Forelimb muscle (tissue), 1 donor: ENCODE measurements at places on chromosomes 5 and 9. TPM values are rescaled to one million over a fixed set of nuclear protein-coding genes. Genes with fewer than 3 reads are reported as not detected.
A peak's percentile ranks its signal among the peaks of the same experiment; 100 is the strongest.

- DNase-seq = no peak
Measured at GRCh38 chr5:142358121-142358520, 33.3 kb upstream of the SPRY4 start.

DNA sequence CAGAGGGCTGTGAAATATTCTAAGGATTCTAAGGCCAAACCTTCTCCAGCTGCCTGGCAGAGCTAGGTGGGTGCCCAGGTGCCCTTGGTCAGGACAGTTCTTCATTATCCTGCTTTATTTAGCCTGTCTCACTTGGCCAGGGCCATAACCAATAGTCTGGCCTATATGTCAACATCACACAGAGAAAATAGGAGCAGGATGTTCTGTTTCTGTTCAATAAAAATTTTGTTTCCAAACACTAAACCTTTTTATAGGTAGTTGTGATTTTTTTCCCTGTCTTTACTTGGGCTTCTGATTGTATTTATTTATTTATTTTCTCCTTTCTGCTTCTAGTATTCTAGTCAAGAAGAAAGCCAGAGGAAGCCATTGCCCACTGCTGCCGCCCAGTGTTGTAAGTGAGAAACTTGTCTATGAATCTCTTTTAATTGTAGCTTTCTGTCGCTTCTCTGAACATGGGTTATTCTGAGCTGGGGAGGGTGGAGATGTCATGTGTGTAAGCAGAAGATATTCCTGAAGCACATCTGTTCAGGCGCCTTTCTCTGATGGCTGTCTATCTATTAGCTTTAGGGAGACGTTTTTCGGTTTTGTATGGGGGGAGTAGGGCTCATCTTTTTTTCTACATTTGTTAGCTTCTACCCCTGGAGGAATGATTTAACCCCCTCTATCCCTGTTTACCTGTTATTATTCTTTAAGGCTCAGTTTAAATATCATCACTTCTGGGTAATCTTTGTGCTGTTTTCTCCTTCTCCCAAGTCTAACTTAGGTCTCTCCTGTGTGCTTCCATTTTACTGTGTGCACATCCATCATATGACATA, 97.1 kb downstream of the UNC13B start:
- DNase-seq = peak; percentile 32

DNA sequence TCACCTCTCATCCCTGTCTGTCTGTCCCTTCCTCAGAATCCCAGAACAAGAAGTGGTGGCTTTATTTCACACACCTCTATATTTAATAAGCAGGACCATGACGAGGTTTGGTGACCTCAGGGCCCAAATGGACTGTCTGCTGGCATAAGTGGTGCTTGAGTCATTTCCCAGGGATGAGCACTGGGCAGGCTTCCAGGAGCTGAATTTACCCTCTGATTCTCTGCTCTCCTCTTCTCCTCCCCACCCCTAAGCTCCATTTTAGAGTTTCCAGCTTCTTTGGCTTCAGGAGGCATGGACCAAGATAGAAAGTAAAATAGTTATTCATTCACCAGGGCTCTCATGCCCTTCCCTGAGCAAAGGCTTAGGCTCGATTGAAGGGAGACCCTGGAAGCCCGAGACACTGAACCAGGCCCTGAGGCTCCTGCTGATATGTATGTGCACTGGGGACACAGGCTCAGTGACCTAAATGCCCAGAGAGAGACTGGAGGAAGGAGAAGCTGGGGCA, 69.1 kb downstream of the PPARGC1B start:
- no peak for DNase-seq

GRCh38 chr5:5293029-5293428, 129.4 kb upstream of the ICE1 start:
- no peak for DNase-seq

DNA sequence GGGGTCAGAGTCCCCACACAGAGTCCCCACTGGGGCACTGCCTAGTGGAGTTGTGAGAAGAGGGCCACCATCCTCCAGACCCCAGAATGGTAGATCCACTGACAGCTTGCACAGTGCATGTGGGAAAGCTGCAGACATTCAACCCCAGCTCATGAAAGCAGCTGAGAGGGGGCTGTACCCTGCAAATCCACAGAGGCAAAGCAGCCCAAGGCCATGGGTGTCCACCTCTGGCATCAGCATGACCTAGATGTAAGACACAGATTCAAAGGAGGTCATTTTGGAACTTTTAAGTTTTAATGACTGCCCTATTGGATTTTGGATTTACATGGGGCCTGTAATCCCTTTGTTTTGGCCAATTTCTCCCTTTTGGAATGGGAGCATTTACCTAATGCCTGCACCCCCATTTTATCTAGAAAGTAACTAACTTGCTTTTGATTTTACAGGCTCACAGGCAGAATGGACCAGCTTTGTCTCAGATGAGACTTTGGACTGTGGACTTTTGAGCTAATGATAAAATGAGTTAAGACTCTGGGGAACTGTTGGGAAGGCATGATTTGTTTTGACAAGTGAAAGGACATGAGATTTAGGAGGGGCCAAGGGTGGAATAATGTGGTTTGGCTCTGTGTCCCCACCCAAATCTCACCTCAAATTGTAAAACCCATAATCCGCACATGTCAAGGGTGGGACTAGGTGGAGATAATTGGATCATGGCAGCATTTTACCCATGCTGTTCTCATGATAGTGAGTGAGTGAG, 56.3 kb upstream of the ITGA1 start:
- DNase-seq = no peak

DNA sequence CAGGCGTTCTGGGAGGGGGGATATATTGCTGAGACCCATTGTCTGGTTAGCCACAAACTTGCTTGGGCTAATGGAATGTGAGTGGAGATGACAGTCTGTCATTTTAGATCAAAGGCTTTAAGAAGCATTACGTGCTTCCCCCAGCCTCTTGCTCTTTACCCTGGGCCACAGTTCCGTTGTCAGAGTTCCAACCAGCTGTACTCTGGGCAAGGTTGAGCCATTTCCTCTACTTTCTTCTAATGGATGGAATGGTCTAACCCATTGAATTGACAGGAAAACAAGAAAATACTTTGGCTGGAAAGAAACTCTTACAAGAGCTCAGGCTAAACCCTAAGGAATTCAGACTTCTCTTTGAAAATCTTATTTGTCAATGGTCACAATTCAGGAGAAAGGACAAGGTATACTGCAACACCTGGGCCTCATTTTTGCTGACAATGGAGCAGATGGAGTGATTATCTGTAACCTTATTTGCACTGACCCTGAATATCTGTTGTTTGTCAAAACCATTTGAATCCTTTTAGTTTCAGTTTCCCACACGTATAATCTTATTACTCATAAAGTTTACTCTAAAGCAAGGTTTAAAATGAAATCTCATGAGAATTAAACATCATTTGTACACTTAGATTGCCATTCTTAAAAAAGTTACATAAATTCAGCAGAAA, 231.4 kb downstream of the PDE4D start:
- no peak for DNase-seq

- DNase-seq = no peak
Measured at GRCh38 chr9:118686959-118687358, 682.3 kb downstream of the BRINP1 start.

The TLR4 gene
- 5.0 TPM for polyA plus RNA-seq

The SH3TC2 gene
- 1.3 TPM for polyA plus RNA-seq

The MARCHF3 gene
- polyA plus RNA-seq = 7.8 TPM

- DNase-seq = no peak
Measured at GRCh38 chr5:74665273-74665672, 19.8 kb upstream of the HEXB start.

DNA sequence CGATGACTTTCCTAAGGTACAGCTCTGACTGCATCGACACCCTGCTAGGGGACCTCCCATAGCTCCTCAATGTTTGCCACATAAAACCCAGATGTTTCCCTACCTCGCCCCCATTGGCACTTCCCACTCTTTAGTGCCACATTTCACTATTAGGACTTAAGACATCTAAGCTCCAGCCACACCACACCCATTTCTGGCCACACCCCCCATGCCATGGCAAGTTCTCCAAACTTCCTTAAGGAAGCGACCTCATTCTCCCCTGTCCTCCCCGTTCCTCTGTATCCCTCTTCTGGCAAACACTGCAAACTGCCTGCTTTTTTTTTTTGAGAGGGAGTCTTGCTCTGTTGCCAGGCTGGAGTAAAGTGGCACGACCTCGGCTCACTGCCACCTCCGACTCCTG, 62.9 kb downstream of the USP20 start:
- DNase-seq = no peak

- DNase-seq = no peak
Measured at GRCh38 chr5:135161221-135161620, 127.2 kb upstream of the PITX1 start.

The LCN15 gene
- polyA plus RNA-seq = 0.49 TPM
